ENCODE measurements at places on chromosomes 4 and X.

- DNase-seq, result no peak
Measured at GRCh38 chr4:61079427-61079826, 120.7 kb upstream of the ADGRL3 start.

- DNase-seq, result no peak
Measured at GRCh38 chrX:78104447-78105176, 564 bp downstream of the PGK1 start.

- DNase-seq, result no peak
Measured at GRCh38 chrX:16023790-16024734, 99.3 kb upstream of the GRPR start.

- DNase-seq, result no peak
Measured at GRCh38 chrX:67673741-67674274, 130.0 kb downstream of the AR start.

DNA sequence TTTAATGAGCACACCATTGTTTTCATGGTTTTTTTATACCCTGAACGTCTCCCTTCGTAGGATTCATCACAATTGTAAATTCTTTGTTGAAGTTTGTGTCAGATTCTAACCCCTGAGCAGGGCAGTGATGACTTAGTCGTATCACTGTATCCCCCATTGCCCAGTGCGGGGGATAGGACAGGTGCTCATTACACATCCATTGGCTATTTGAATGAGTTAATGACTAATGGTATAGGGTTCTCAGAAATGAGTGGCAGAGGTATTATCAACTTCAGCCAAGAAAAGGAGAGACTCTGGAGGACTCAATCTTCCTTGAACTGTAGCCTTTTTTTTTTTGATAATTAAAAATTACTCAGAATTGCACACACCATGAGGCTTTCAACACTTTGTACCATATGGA is 64.6 kb downstream of the SYNPO2 start:
- no peak for DNase-seq

DNA sequence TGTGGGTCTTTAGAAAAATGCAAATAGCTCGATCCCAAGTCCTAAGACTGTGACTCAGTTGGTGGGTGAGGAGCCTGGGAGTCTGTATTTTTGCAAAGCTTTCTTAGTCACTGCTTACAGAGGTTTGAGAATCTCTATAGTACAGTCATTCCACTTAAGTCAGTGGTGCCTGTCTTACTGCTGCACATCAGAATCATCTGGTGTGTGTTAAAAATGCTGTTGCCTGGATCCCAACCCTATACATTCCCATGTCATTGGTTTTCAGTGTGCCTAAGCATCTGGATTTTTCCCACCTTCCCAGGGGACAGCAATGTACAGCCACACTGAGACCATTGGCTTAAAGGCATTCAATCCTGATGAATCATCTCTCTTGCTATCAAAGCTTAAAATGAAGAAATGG is 21.0 kb upstream of the GEMIN8 start:
- DNase-seq, result no peak

- no peak for DNase-seq
Measured at GRCh38 chr4:81196126-81196650, 18.8 kb downstream of the PRKG2 start.

DNA sequence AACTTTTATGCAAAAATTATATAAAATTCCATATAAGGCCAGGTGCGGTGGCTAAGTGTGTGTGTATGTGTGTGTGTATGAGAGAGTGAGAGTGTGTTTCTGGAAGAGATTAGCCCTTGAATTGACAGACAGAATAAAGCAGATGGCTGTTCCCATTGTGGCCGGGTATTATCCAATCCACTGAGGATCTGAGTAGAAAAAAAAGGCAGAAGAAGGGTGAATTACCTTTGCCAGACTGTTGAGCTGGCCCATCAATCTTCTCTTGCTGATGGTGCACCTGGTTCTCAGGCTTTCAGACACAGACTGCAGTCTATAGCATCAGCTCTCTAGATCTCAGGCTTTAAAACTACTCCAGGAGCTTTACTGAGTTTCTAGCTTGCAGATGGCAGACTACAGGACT is 92.2 kb upstream of the SLIT2 start:
- DNase-seq, result no peak

DNA sequence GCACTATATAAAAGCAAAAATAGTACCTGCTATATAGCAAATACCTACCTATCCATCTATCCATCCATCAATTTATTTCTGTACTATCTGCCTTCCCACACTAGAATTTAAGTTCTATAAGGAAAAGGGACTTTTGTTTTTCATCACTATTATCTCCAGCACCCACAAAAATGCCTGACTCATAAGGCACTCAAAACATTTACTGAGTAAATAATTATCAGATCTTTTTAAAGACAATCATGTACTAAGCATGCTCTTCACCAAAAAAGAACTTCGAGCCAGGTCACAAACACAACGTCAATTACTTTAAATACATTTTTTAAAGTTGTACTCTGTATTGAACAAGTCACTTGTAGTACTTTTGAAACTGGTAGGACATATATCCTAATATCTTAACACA is 119.9 kb downstream of the FBXW7 start:
- no peak for DNase-seq

DNA sequence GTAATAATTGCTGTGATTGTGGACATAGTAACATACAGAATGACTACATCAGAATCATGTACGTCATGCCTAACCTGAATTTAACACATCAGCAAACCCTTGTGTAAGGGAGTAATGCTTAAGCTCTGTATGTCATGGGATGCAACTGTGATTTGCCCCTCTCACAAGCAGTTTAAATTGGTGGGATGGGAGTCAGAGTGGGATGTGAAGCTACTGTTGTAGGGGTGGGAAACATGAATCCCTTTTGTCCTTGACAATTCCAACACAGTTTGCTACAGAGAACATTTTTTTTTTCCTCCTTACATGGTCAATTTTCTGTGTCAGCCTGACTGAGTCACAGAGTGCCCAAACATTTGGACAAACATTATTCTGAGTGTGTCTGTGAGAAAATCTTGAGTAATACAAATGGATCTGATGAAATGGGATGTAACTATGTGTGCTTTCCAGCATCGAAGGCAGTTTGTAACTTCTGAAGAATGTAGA is 392.8 kb downstream of the GPM6A start:
- no peak for DNase-seq

GRCh38 chr4:101710806-101711205 is 79.7 kb upstream of the BANK1 start:
- no peak for DNase-seq

GRCh38 chrX:113353134-113353533 is 512.5 kb upstream of the AMOT start:
- DNase-seq, result no peak

GRCh38 chr4:183727482-183727881 is 68.4 kb downstream of the TRAPPC11 start:
- DNase-seq, result no peak

- DNase-seq, result no peak
Measured at GRCh38 chr4:38189445-38189844, 229.2 kb downstream of the PTTG2 start.

GRCh38 chr4:97073194-97073593 is 1070.1 kb downstream of the STPG2 start:
- DNase-seq, result no peak

DNA sequence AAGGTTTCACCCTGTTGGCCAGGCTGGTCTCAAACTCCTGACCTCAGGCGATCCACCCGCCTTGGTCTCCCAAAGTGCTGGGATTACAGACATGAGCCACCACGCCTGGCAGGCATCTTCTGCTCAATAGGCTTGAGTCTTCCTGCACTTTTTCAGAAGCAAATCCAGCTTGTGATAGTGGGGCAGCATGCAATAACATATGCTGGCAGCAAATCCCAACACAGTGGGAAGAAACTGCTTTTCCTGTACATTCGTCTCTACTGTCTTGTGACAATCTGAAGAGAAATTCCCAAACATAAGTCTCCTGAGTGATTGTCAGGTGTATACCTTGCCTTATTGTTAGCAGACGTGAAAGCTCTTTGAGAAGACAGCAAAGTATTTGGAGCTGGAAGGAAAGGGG is 145.7 kb downstream of the PALLD start:
- no peak for DNase-seq

DNA sequence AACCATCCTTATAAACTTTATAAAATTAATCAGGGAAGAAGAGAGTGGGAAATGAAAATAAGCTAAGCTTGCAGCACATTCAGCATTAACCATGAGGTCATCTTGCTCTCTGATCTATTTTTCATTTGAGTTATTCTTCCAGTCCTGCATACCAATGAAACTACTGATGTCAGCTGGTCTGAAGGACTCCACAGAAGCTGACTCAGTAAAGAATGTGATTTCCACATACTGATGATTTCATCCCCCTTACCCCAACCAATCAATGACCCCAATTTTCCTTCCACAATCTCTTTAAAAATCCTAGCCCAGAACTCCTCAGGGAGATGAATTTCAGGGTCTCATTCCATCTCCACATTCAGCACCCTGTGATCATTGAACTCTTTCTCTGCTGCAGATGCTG is 18.8 kb upstream of the DSPP start:
- no peak for DNase-seq

GRCh38 chr4:70915036-70915815 is 13.1 kb downstream of the MOB1B start:
- no peak for DNase-seq

DNA sequence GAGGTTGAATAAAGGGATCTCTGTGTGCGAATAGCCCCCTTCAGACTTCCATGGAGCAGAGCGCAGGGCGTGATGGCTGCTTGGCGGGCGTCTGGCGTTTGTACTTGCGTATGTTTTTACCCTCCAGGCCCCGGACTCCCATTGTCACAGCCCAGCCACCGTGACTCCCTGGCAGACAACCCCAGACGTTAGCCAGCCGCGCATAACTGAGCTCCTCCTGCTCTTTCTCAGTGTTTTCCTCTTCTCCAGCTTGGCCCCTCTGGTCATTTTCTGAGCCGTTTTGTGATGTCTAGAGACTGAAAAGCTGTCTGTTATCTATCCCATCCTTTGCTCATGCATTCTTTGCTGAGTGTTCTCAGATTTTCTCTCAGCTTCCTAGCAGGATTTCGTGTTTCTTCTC is 54.3 kb downstream of the IGFBP7 start:
- DNase-seq, result no peak

GRCh38 chr4:53431052-53431451 is 53.6 kb downstream of the FIP1L1 start:
- no peak for DNase-seq

- no peak for DNase-seq
Measured at GRCh38 chr4:104593019-104593418, 98.3 kb upstream of the CXXC4 start.

DNA sequence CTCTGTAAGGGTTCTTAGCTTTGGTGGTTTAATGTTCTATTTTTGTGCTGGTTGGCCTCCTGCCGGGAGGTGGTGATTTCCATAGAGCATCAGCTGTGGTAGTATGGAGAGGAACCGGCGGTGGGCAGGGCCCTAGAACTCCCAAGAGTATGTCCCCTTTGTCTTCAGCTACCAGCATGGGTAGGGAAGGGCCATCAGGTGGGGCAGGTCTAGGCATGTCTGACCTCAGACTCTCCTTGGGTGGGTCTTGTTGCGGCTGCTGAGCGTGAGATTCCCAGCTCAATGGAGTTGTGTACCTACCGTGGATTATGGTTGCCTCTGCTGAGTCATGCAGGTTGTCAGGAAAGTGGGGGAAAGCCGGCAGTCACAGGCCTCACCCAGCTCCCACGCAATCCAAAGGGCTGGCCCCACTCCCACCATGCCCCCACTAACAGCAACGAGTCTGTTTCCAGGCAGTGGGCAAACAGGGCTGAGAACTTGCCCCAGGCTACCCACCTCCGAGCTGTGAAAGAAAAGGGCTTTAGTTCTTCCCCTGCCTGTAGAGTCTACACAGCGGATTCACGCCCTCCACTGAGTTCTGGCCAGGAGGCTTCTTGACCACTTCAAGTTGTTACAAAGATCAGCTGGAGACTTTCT is 235.9 kb downstream of the RPA4 start:
- no peak for DNase-seq

GRCh38 chr4:15417233-15417660 is 10.6 kb upstream of the C1QTNF7 start:
- no peak for DNase-seq

- no peak for DNase-seq
Measured at GRCh38 chrX:107753187-107753586, 22.4 kb downstream of the TSC22D3 start.

- no peak for DNase-seq
Measured at GRCh38 chr4:56803471-56803870, 18.0 kb downstream of the SPINK2 start.

DNA sequence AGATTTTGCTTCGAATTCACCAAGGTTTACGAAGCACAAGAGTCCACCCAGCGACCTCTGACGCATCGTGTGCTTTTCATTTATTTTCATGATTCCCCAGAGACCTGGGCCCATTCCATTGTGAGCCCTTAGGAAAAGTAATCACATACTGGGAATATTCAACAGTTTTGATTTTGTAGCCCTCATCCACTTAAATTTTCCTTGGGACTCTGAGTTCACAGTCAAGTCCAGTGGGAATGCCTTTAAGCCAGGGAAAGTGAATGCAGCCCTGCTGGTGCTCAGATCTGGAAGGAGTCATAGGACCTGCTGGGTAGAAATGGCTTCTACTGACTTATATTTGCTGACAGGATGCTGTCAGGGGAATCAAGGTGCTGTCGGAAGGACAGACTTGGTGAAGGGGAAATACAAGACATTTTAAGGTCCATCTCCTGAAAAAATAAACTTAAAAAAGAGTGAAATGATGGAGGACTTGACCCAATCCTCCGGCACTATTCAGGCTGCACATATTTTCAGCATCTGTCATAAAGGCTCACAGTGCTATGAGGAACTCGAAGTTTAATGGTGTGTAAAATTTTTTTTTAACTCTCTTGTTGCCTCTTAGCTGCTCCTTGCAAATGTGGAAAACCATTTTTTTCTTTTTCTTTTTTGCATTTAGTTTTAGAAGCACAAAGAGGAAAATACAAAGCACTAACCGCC is 204.9 kb downstream of the MID1 start:
- DNase-seq, result no peak

- no peak for DNase-seq
Measured at GRCh38 chr4:81326581-81326980, 111.6 kb upstream of the PRKG2 start.

DNA sequence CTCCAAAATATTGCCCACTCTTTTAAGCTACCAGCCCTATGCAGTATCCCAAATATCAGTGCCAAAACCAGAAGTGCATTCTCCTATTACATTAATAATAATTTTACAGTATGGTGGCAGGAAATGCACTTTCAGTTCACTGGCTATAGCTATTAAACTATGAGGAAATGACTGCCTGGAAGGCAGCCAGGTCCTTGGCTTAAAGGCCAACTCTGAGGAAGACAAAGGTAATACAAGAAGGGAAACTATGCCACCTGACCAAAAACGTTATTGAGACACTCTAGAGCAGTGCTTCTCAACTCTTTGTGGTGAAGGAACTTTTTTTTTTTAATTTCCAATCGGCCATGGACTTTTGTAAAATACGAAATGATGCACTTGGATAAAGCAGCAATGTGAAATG is 133.6 kb upstream of the VAMP7 start:
- no peak for DNase-seq

- no peak for DNase-seq
Measured at GRCh38 chrX:4754878-4755604, 1041.6 kb upstream of the PRKX start.

- DNase-seq, result no peak
Measured at GRCh38 chr4:139014371-139015268, 961 bp upstream of the NOCT start.
